ENCODE measurements at places on chromosomes 12 and 14. TPM values are rescaled to one million over a fixed set of nuclear protein-coding genes. Genes with fewer than 3 reads are reported as not detected.

DNA sequence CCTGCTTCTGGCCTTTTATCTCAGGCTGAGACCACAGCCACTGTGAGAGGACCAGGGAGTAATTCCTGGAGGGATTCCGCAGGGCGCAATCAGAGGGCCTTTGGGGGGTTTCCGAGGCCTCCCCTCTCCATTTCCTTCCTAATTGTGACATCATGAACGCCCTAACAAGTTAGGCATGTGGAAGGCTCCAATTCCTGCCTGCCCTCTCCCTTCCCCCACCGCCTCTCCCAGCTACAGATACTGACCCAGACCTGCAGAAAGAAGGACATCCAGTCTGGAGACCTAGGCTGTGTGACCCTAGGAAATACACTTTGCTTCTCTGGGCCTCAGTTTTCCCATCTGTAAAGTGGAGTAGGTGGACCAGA, 637.9 kb downstream of the MED13L start:
- no peak for DNase-seq

GRCh38 chr14:34354556-34354955, 107.5 kb downstream of the SPTSSA start:
- DNase-seq: no peak

- no peak for DNase-seq
These were observed 63.6 kb downstream of the CRADD start for GRCh38 chr12:93740751-93741150.

- no peak for DNase-seq
These were observed 141.7 kb downstream of the TMEM132C start for GRCh38 chr12:128408669-128409068.

POTEG gene
- not detected for total RNA-seq

DNA sequence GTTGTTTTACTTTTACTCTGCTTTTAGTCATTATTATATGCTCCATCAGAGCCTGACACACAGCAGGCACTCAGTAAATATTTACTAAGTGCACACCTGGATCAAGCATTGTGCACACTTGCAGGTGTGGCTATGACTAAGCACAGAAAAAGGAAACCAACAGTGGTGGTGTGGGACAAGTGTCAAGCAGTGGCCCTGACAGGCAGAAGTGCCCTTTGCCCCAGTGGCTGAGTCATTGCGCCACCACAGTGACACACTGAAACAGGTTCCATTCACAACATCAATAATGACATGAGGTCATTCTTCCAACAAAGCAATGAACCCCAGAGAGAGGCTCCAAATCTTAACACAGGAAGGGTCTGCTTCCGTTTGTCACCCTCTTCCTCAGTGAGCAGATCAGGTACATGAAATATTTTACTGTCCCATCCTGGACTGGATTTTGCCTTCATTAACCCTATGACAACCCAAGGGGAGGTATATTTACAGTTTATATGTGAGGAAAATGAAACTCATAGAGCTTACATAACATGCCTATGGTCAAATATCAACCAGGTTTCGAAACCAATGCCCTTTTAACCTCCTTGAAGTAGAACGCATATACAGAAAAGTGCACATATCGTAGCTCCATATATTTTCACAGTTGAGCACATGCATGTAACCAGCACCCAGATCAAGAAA, 82.6 kb upstream of the GTF2A1 start:
- DNase-seq: peak; percentile 88
